ENCODE measurements at places on chromosomes 3 and 15.

- DNase-seq: no peak
These were observed 36.2 kb upstream of the TSPAN3 start for GRCh38 chr15:77107068-77107467.

- DNase-seq: no peak
These were observed 62.4 kb downstream of the COL8A1 start for GRCh38 chr3:99700631-99701268.

DNA sequence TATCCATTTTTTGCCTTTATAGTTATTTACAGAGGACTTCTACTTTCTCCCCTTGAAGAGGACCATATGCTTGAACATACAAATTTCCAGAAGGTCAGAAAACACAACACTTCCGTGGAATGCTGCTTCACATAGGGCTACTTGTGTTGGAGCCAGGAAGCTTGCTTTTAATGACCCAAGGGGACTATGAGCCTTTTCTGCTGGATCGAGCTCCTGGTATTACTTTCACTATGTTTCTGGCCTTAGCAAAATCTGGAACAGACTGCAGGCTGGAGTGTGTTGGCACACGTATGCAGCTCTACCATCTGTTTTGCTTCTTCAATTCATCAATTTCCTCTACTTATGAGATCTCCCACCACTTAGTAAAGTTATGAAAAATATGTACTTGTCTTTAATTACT is 69.3 kb upstream of the CBLB start:
- no peak for DNase-seq

GRCh38 chr3:14884665-14885064 is 62.7 kb upstream of the NR2C2 start:
- no peak for DNase-seq

- no peak for DNase-seq
These were observed 78.5 kb downstream of the ARNT2 start for GRCh38 chr15:80482696-80483095.

DNA sequence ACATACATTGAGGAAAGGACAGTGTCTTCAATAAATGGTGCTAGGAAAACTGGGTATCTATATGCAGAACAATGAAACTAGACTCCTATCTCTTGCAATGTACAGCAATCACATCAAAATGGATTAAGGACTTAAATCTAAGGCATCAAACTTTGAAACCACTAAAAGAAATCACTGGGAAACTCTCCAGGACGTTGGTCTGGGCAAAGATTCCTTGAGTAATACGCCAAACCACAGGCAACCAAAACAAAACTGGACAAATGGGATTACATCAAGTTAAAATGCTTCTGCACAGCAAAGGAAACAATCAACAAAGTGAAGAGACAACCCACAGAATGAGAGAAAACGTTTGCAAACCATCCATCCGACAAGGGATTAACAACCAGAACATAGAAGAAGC is 14.5 kb downstream of the LAMP3 start:
- no peak for DNase-seq

GRCh38 chr15:80041494-80042253 is 17.8 kb upstream of the ZFAND6 start:
- DNase-seq: no peak

DNA sequence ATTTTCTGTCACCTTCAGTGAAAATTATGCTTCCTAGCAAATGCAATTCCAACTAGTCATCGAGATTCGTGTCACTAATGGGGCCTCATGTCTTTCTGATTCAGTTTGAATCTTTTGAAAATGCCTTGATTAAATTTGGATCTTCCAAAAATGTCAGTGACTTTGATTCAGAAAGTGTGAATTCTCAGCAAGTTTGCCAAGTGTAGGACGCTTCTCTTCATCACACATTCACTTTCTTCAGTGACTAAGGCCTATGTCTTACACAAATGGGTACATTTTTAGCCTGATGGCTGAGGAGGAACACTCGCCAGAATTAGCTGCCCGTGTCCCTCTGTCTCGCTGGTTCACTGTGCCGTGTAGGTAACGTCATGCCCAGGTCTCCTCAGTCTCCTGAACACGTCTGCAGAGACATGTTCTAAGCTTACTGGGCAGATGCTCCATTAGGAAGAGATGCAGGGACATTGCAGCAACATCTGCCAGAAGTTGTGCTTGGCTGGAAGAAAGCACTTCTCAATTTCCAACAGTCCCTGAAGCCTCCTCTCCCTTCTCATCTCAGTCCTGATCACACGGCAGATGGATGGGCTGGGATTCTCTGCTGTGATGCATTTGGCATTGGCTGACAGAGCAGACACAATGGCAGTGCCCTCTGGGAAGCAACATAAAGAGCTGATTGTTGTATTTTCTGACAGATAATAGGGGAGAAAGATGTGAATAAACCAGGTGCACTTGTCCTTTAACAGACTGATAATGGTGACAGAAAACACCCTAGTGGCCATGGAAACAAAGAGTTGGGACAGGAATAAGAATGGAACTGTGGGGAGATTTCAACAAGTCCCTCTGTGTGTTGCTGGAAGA is 29.1 kb upstream of the LYZL4 start:
- DNase-seq: no peak

DNA sequence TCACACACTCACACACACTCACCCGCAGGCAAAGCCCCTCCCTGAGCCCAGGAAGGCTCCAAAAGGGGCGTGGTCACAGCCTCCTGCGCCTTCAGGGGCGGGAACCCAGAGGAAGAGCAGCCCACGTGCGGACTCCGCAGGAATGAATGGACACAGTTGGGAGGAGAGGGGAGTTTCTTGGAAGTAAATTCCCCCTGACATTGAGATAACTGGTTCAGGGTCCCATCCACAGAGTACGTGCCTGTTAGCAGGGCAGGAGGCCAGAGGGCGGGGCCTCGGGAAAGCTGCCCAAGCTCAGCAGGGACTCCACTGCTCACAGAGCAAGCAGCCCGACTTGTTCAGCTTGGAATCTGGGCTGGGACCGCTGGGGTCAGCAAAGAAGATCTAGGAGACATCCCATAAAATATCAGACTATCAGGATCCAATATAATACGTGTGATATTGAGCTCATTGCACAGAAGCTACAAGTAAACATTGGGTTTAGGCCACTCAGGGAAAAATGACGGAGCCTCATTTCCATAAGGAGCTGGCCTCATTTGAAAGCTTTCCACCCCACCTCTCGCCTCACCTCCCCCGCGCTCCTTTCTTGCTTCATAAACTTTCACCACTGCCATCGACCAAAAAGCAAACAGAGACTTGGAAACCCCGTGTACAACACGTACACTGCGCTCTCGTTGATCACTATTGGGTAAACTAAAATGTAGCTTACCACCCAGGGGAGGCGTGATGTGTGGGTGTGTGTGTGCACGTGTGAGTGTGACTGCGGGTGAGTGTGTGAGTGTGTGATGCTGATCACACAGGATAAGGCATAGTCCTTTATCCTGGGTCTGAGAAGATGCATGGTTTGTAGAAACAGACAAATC is 36.0 kb downstream of the TM2D3 start:
- DNase-seq: no peak

GRCh38 chr3:62421207-62421606 is 47.9 kb upstream of the FEZF2 start:
- DNase-seq: no peak

- no peak for DNase-seq
These were observed 72.0 kb downstream of the PDZRN3 start for GRCh38 chr3:73552700-73553099.

GRCh38 chr15:27671819-27672437 is 427.2 kb downstream of the OCA2 start:
- no peak for DNase-seq

DNA sequence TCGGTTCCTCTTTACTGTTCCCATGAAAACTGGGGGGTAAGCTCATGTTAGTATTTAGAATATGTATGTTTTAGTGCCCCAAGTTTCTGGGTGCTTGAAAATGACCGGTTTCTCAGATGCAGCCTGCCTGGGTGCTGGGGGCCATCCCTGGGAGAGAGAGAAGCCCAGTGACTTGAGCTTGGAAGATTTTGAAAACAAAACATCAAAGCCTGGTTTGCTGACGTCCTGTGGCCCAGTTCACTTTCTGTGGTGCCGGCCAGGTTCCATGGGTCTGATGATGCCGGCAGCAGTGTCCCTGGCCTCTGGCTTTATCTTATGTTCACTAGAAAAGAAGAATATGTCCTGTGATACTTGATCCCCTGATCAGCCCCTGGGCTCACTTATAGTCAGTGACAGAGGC is 17.1 kb downstream of the APBA2 start:
- no peak for DNase-seq

- no peak for DNase-seq
These were observed 55.6 kb downstream of the CGGBP1 start for GRCh38 chr3:88003115-88003755.

DNA sequence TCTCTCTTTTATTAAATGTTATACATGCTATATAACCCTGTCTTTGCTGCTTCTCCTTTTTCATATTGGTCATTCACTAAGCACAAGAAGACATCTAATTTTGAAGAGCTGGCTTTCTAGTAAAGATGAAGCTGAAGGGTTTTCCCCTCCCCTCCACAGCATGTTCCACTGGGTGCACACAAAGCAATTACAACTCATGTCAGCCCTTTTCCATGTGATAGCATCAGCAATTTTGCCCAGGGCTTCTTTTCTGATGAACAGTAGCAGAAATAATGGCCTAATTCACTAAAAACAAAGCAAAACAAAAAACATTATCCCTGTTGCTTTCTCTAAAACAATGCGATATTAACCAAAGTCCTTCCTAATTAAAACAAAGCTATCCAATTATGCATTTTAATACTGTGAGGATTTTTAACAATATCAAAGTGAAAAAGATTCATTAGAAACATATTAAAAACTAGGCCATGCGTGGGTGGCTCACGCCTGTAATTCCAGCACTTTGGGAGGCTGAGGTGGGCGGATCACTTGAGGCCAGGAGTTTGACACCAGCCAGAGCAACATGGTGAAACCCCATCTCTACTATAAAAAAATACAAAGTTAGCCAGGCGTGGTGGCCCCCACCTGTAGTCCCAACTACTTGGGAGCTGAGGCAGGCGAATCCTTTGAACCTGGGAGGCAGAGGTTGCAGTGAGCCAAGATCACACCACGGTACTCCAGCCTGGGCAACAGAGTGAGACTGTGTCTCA is 12.2 kb upstream of the PIK3R4 start:
- DNase-seq: no peak

- DNase-seq: peak; percentile 32
These were observed 547 bp downstream of the WNT7A start for GRCh38 chr3:13879102-13879945.

DNA sequence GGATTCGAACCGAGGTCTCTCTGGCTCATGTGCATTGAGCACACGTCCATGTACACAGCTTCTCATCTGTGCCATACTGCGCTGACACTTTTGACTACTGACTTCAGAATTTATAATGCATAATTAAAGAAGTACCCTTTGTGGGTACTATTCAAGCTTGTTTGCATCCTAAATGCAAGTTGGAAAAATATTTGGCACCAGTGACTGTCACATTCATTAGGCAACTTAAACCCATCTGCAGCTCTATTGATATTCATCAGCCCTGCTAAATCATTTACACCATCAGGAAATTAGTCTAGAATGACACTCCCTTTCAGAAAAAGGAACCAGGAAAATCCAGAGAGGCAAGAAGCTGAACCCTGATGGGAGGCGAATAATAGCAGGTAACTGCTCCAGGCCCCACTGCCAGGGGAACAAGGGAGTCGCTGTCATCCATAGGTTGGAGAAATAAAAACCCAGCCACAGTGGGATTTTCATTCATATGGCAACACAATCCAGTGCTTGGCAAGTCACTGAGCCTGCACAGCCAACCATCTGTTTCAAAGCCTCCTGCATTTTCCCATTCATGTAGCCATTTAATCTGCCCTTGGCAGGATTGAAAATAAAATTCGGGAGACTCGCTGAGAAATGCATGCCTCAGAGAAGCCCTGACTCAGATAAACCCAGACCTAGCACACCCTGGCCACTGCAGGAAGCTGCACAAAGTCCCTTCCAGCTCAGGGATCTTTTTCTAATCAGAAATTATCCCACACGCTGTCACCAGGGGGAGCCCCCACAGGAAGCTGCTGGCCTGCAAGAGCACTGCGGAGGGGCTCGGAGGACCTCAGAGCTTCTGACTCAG is 103.0 kb upstream of the VEPH1 start:
- peak; percentile 23 for DNase-seq

GRCh38 chr3:162295323-162295983 is 798.8 kb downstream of the OTOL1 start:
- no peak for DNase-seq

- DNase-seq: no peak
These were observed 15.9 kb downstream of the ZBTB38 start for GRCh38 chr3:141384157-141384556.

DNA sequence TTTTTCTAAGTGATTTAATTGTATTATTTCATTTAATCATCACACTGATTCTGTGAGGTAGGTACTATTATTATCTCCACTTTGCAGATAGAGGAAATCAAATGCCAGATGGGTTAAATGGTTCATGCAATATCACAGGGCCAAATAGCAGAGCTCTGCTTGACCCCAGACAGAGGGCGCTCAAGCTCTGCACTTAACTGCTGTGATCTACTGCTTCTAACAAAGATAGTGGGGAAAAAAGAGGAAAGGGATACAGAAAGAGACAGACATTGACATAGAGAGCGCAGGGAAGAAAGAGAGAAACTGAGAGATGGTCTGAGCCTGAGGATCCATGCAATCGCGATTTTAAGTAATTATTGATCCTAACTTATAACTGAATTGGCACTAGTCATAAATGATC is 279.1 kb upstream of the THRB start:
- DNase-seq: no peak

DNA sequence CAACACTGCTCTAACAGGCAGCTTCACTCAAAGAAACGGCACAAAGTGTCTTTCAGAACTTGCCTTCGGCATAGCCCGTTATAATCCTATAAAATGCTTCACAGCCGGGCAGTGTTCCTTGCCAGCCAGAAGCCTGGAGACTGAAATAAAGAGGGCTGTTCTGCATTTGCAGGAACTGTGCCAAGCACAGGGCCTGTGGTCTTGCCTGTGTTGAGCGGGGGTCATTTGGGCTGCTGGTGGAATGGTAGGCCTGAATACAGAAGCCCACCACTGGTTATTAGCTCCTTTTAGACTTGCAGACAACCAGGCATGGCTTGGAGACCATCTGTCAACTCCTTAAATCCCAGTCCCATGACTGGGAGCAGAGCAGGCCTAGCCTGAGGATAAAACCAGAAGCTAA is 4.7 kb upstream of the ARHGEF3 start:
- DNase-seq: no peak

- DNase-seq: no peak
These were observed 1.1 kb downstream of the GPR27 start for GRCh38 chr3:71754610-71755253.

GRCh38 chr15:52422001-52422400 is 106.7 kb downstream of the MYO5A start:
- DNase-seq: no peak

DNA sequence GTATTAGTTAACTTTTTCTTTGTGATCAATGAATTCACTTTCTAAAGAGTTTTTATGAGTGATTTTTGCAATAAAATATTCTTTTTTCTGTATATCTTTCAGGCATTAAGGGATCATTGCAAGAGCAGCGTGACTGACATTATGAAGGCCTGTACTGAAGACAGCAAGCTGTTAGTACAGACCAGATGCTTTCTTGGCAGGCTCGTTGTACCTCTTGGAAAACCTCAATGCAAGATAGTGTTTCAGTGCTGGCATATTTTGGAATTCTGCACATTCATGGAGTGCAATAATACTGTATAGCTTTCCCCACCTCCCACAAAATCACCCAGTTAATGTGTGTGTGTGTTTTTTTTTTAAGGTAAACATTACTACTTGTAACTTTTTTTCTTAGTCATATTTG is 24.4 kb downstream of the SELENOT start:
- DNase-seq: no peak

- no peak for DNase-seq
These were observed 3.3 kb upstream of the GMNC start for GRCh38 chr3:190865828-190866227.

Data from T-cell (primary cell).